ENCODE measurements at places on chromosomes 3 and 15.

GRCh38 chr3:188720215-188720614, 451.6 kb upstream of the TPRG1 start:
- DNase-seq = no peak

DNA sequence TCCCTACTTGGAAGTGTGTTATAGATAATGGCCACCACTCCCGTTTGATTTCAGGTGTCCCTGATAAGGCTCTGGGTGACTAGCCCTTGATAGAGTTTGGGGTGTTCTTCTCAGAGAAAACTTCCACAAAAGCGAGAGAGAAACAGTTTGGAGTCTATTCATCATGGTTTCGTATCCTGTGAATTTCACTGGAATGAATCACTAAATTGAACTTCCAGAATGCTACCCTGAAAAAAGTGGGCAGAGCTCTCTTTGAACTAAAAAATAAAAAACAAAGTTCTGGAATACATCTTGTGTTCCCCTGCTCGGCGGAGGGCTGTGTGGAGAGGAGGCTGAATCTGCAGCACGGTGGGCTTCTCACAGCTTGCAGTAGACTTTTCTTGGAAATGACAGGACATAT, 52.8 kb upstream of the FAM98B start:
- DNase-seq = no peak

- DNase-seq = no peak
Observed at GRCh38 chr3:195040094-195040493, 230.9 kb downstream of the XXYLT1 start.

DNA sequence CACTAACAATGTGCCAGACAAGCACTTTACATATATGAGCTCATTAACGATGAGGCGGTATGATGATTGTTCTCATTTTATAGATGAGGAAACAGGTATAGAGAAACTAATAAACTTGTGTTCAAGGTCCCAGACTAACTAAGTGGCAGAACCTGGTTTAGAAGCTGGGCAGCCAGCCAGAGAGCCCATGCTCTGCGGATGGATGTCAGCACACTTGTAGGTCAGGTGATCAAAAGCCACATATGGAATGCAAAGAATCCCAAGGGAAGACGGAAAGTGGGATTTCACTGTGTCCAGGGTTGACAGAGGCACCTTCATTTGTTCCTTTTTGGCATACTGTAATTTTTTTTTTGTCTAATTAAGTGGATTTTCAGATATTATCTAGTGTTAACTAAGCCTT, 103.7 kb downstream of the EFL1 start:
- no peak for DNase-seq

GRCh38 chr15:92407321-92407720, 13.6 kb downstream of the ST8SIA2 start:
- DNase-seq = no peak

GRCh38 chr3:57078344-57078634, 17.8 kb downstream of the SPATA12 start:
- DNase-seq = no peak

- DNase-seq = no peak
Observed at GRCh38 chr3:5214352-5214751, 26.8 kb downstream of the EDEM1 start.

- DNase-seq = no peak
Observed at GRCh38 chr15:94665676-94666441, 434.5 kb downstream of the MCTP2 start.

DNA sequence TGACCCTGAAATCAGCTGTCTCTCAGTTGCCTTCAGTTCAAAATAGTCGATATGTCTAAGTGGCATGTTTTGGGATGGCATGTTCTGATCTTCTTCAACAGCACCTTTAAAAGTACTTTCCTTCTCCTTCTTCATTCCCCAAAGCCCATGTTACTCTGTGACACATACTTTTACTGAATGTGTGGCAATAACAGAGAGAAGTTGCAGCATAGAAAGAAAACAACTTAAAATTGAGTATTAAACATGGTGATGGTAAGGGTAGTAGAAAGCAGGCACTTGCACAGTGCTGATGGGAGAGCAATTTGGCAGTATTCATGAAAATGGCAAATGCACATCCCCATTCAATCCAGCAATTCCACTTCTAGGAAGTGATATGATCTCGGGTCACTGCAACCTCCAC, 12.3 kb upstream of the ULK4 start:
- no peak for DNase-seq

- DNase-seq = no peak
Observed at GRCh38 chr3:178291574-178292370, 244.5 kb upstream of the KCNMB2 start.

DNA sequence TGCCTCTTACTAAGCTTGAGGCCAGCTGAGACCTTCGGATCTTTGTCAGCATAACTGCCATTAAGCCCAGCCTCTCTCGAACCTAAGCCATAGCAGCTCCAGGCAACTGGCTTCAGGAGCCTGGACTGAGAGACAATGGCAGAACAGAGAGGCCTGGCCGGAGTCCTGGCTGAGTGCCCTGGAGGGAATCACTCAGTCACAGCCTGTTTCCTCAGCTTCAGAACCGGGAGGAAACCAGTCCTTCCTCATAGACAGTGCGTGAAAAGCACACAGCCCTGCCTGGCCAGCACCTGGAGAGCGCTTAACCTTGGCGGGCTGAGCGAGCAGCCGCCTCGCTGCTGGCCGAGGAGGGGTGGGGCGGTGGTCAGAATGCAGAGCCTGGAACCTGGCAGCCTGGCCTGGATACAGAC, 21.6 kb downstream of the RNU5B-1 start:
- DNase-seq = no peak

GRCh38 chr3:64977308-64978100, 289.7 kb upstream of the ADAMTS9 start:
- DNase-seq = no peak

GRCh38 chr15:67558502-67558901, 16.0 kb downstream of the MAP2K5 start:
- no peak for DNase-seq

- no peak for DNase-seq
Observed at GRCh38 chr3:16146015-16146730, 28.3 kb upstream of the GALNT15 start.

DNA sequence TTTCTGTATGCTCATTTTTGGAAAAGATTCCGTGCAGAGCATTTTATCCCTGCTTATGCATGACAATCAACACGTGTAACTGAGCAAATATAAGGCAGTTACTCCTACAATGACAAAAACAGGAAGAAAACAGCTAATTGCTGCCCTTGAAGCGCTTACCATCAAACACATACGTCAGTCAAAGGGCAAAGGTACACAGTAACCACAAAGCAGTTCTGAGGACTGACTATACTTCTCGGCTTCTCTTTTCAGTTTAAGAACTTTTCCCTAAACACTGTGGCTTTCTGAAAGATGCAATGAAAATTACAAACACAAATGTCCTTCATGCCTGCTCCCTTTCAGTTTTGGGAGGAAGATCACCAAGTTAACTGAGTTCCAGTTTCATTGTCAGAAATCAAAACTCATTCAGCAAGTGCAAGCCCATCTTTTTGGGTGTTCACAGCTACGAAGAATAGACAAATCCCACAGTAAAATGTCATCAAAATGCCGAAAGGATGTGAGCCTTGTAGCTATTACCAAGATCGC, 602.8 kb downstream of the FOXP1 start:
- no peak for DNase-seq

- no peak for DNase-seq
Observed at GRCh38 chr3:28267984-28268849, 26.8 kb downstream of the CMC1 start.

GRCh38 chr15:67999320-68000100, 54.6 kb upstream of the PIAS1 start:
- DNase-seq = no peak

GRCh38 chr15:48447657-48448056, 116.4 kb downstream of the DUT start:
- DNase-seq = no peak

- no peak for DNase-seq
Observed at GRCh38 chr3:156132313-156132712, 11.9 kb downstream of the KCNAB1 start.

DNA sequence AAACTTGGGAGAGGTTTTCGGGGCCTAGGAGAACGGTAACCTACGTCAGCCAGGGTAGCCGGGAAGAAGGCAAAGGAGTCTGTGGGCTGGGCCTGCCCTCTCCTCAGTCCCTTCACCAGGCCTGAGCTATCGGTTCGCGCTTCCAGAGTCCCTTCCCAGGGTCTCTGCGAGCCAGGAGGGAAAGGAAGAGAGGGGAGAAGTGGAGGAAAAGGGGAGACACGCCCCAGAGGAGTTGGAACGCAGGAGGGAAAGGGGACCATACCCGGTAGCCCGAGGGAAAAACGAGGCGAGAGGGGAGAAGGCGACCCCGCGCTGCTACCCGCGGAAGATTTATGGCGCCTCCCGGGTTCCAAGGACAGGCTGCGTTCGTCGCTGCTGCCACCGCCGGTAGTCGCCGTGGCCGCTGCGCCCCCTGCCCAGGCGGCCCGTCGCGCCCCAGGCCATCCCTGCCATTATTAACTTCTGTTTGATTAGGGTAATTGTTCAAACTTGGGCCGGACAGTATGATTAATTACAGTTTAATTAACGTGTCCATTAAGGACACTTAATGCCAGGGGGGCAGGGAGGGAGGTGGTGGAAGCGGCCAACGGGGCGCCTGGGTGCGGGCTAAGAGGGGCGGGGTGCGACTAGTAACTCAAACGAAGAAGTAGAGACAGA, 3.4 kb upstream of the SKOR1 start:
- DNase-seq = no peak

DNA sequence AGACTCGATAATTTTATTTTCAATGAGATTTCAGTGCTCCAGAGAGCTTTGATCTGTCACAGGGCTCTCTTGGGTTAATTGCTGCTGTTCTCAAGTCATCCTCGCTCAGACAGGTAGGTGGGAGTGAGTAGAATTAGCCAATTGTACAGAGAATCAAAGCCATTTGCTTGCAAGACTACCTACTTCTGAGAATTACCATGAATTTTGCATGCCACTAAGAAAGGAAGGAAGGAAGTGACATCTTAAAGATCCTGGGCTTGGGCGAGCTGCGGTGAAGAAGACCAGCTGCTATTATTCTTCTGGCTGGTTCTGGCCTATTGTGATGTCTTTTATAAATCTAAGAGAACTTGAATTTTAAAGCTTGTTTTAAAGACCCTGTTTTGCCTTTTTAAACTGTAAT, 154.1 kb upstream of the LPP start:
- no peak for DNase-seq

GRCh38 chr3:139523718-139524117, 15.8 kb downstream of the RBP1 start:
- no peak for DNase-seq

DNA sequence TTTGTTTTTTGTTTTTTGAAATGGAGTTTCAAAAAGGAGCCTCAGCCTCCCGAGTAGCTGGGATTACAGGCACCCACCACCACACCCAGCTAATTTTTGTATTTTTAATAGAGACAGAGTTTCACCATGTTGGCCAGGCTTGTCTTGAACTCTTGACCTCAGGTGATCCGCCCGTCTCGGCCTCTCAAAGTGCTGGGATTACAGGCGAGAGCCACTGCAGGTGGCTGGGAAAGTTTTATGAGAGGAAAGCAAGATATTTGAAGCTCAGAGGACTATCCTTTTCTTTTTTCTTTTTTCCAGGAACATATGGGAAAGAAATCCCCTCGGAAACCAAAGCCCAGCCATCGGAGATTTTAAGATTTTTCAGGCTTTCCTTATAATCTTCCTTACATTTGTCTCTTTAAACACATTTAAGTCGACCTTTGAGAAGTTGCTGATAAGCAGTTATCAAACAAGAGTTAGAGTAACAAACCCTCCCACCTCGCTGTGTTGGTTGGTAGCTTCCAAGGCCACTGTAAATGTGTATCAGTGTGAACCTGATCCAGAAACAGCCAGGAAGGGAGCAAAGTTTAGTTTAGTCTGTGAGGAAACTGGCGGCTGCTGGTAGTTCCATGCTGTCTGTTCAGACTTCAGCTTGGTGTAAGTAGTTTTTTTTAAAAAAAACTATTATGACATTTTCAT, 34.5 kb upstream of the MAP3K13 start:
- no peak for DNase-seq

DNA sequence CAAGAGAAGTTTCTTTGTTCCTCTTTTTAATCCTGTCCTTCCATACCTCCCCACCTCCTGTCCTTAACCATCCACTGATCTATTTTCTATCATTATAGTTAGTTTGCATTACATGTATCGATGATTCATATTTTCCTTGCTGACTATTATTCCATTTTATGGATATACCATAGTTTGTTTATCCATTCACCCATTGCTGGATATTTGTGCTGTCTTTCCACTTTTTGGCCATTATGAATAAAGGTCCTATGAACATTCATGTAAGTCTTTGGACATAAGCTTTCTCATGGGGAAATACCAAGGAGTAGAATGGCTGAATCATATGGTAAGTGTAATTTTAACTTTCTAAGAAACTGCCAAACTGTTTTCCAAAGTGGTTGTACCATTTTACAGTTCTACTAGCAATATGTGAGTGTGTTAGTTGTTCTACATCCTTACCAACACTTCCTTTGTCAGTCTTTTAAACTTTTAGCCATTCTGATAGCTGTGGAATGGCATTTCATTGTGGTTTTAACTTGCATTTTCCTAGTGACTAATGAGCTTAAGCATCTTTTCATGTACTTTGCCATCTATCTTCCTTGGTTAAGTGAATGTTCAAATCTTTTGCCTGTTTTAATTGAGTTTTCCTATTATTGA, 11.7 kb downstream of the ATP6V1A start:
- no peak for DNase-seq

All from stimulated activated CD4-positive, alpha-beta T cell treated with anti-CD3 and anti-CD28 coated beads, Interleukin-1b, Interleukin-23, amount 100 ng/mL, for 1 hour (primary cell).